ENCODE measurements at places on chromosomes 1 and 21.
A peak's percentile ranks its signal among the peaks of the same experiment; 100 is the strongest.

GRCh38 chr1:152870831-152871730 is 7.0 kb upstream of the SMCP start:
- no peak for DNase-seq

DNA sequence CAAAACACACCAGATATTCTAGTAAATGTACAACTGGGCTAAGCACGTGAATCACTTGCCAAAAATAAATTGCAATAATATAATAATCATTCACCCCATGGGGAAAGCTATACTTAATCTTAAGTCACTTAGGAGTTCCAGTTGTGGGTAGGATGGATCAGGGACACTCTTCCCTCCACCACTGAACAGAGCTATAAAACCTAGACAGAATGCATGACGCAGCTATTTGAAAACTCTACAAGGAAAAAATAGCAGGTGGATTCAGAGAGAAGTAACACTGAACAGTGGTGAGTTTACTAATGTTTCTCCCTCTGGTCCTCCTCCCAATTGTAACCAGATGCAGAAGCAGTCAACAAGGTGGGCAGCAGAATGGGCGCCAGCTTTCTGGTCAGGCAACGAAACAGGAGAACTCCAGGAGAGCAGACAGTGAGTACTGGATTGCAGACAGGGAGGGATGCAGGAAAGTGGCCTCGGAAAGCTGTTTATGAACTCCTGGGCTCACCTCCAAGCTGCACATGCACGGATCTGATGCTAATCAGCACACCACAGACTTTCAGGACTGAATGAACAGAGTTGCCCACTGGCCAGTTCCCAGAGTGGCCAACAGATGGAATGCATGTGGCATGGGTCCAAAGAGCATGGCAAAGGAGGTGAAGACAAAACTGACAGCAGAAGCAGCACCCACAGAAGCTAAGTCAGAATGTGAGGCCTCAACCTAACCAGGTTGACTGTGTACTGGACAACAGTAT is 41.4 kb downstream of the TARBP1 start:
- no peak for DNase-seq

- DNase-seq = no peak
Observed at GRCh38 chr1:228273720-228274451, 66.0 kb downstream of the OBSCN start.

DNA sequence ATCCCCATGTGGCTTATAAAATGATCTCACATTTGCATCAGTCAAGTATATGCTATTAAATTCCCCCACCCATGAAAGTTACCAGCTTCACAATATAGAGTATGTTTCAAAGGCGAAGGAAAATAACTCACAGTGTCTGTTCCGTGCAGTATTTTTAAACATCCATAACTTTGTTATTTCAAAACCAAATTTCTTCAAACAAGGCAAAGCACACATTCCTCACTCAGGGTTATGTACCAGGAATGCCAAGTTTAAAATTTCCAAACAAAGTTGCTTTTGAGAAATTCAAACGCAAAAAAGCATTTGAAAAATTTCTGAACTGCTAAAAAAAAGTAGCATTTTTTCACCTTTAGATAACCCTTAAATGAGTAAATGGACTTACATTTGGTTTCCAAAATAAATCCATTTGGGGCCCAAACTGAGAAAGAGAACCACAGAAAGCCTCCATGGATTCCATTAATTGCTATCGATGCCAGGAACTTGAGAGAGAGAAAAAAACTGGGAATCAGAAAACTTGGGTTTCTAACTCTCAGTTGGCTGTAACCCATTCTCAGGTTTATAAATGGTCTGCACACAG is 149.5 kb downstream of the SLC30A10 start:
- DNase-seq = no peak

GRCh38 chr1:161083748-161084596 is 5.4 kb downstream of the NECTIN4 start:
- DNase-seq = no peak

- no peak for DNase-seq
Observed at GRCh38 chr1:46490406-46490655, 695 bp downstream of the DMBX1 start.

GRCh38 chr1:228378090-228378872 is 28.4 kb downstream of the TRIM11 start:
- peak; percentile 75 for DNase-seq

GRCh38 chr1:173473599-173474011 is 3.5 kb upstream of the PRDX6 start:
- no peak for DNase-seq

DNA sequence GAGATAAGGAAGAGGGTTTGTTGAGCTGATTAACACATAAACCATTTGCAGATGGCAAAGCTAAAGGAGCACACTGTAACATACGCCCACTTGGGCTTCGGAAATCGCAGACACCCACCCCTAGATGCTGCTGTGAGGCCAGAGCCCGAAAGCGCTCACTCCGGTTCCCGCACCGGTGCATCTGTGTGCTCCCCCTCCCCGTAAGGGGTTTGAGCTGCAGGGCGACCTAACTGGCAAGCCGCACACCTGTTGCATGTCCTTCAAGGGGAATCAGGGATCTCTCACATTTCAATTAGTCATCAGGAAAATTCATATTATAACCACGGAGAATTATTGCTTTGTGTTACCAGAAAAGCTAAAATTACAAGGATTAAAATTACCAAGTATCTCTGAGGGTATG is 1.4 kb upstream of the CFH start:
- DNase-seq = no peak

DNA sequence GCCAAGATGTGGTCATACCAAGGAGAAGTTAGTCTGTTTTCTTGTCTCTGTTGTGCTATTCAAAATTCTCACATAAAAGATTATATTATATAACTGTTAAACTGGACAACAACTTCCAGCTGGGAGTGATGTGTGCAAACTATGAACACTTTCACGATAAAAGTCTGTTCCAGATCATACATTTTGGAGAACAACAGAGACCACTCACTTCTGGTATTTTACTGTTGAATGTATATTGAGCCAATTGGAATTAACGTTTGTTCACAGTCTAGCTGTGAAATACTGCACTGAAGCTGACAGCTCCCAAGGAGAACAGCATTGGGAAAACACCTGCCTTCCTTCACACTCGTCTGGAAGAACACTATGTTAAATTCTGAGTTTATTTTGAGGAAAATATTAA is 860 bp upstream of the SHCBP1L start:
- DNase-seq = no peak

DNA sequence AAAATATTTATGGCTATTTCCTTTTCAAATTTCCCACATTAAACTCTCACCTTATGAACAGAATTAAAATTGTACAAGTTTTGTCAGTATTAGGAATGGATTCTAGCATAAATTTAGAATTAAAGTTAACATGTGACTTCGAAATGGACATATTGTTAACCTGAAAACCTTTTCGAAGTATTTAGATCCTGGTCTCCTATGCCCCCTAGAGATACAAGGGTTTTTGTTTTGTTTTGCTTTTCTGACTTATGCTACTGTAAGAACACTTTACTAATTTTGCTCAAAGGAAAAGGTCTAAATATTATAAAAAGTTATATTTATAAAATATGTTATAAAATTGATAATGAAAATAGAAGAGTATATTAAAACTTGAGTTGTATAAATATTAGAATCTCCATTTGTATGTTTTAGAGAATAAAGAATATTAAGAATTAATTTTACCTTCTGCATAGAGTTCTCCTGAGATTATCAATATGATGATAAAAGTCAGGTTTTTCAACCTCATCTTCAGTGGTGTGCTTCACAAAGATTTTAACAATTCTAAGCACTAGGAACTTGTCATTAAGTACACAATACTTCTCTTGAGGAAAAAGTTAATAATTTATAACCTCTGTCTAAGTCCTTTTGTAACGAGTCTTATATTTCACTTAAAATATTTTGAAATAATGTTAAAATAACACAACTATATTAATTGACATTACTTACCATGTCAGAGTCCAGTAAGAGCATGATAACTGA is at the start of gene F13B:
TSS of gene F13B (minus strand) at position 542 of the 738 bp plus-strand sequence. CDS start at position 505, 37 bp downstream.
- DNase-seq = no peak

GRCh38 chr21:17002594-17003257 is 510.1 kb upstream of the CXADR start:
- no peak for DNase-seq

- DNase-seq = no peak
Observed at GRCh38 chr1:63127376-63127775, 195.0 kb upstream of the FOXD3 start.

DNA sequence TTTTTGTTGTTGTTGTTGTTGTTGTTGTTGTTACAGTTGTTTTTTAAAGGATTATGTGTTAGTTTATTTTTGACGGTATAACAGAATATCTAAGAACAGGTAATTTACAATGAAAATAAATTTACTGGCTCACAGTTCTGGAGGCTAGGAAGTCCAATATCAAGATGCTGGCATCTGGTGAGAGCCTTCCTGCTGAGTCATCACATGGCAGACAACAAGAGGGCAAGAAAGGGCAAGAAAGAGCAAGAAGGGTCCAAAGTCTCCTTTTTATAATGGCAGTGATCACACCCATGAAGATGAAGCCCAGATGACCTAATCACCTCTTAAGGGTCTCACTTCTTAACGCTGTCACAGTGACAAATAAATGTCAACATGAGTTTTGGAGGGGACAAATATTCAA is 142.1 kb downstream of the NEGR1 start:
- no peak for DNase-seq

DNA sequence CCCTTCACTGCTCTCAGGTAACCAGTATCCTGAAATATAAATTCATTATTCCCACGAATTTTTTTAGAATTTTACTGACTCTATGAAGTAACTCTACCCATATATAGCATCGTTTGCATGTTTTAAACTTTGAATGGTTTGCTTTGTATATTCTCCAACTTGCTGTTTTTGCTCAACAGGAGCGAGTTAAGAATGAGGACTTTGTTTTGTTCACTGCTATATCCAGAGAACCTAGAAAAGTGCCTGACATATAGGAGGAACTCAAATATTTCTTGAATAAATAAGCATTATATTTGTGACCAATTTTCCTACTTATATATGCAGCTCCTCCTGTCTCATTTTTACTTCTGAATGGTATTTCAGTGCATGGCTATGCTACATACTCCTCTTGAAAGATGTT is 43.4 kb downstream of the NUF2 start:
- no peak for DNase-seq

- no peak for DNase-seq
Observed at GRCh38 chr1:44636688-44637598, 37.3 kb downstream of the TMEM53 start.

- no peak for DNase-seq
Observed at GRCh38 chr1:72283022-72283306, 625 bp upstream of the NEGR1 start.

GRCh38 chr1:91123773-91124172 is 101.9 kb upstream of the ZNF644 start:
- DNase-seq = no peak

GRCh38 chr1:87200875-87201638 is 127.6 kb upstream of the LMO4 start:
- DNase-seq = peak; percentile 98

- DNase-seq = no peak
Observed at GRCh38 chr1:93690341-93690740, 8.7 kb upstream of the BCAR3 start.

GRCh38 chr1:43549921-43550597 is 19.4 kb downstream of the PTPRF start:
- peak; percentile 100 for DNase-seq

DNA sequence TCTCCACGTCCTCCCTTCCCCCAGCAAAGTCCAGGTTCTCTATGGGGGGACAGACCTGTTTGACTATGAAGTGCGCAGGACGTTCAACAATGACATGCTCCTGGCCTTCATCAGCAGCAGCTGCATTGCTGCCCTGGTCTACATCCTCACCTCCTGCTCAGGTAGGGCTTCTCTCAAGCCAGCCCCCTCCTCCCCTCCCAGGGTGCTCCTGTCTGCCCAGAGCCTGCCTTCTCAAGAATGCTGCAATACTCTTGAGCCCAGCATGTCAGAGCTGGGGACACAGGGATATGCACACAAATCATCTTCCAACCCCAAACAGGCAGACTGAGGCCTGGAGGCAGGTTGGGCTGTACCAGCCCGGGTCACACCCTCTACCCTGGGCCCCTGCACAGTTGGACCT is 35.4 kb downstream of the DISP3 start:
- no peak for DNase-seq

DNA sequence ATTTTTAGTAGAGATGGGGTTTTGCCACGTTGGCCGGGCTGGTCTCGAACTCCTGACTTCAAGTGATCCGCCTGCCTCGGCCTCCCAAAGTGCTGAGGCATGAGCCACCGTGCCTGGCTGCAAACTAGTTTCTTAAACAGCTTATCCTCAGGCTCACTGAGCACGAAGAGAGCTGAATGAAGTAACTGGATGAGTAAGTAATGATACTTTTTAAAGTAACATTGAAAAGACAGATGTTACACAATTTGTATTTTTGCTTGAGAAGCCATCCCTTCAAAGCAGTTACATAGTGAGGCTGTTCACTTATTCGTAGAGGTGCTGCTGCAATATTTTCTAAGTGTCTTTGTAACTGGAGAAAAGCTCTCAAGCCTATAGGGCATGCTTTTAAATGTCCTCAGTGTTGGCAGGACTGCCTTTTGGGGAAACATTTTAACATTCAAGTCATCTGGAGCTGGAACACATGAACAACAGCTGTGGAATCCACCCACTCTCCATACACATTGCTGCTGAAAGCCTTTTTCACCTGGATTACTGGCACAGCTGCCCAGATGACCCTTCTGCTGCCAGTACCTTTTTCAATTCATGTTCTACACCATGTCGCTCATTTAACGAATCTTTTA is 2.7 kb upstream of the YBX1 start:
- DNase-seq = no peak

- DNase-seq = no peak
Observed at GRCh38 chr1:40743452-40743851, 40.1 kb upstream of the KCNQ4 start.

- no peak for DNase-seq
Observed at GRCh38 chr1:211327346-211327921, 801 bp downstream of the TRAF5 start.

- DNase-seq = no peak
Observed at GRCh38 chr1:243712941-243713340, 137.1 kb downstream of the AKT3 start.

- DNase-seq = no peak
Observed at GRCh38 chr1:72062584-72062983, 219.8 kb downstream of the NEGR1 start.

GRCh38 chr1:3352299-3352951 is 102.0 kb upstream of the ARHGEF16 start:
- no peak for DNase-seq

- no peak for DNase-seq
Observed at GRCh38 chr21:33071770-33072306, 1.9 kb downstream of the OLIG1 start.

DNA sequence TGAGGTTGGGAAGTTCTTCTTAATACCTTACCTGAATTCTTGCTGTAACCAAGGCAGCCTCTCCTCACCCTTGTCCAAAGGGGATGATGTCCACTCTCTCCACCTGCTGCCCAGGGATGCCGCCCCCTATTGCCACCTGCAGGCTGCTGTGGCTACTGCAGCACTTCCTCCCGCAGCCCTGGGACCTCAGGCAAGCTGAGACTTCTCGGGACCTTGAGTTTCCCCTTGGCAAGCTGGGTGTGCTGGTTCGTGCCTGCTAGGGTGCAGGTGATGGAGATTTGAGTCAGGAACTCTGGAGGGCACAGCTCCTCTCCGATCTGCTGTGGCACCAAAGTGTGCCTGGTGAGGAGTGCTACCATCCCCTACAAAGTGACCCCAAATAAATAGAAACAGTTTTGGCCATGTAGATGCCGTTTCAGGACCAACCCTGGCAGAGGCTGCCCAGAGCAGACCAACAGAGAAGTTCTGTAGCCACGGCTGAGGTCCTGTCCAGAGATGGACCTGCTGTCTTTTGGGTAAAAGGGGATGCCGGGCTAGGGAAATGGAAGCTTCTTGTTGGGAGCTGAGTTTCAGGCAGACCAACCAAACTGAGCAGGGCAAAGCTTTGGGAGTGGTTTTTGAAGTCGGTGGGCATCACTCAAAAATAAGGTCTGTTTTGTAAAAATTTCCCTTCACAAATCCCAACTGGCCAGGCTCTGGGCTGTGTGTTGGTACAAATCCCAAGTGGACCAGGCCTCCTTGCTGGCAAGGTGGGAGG is 31.7 kb downstream of the RUNX3 start:
- no peak for DNase-seq

All from NCI-H510A (cell line).